CD4-positive, alpha-beta T cell treated with Interleukin-17A for 1 hour (primary cell): ENCODE measurements at places on chromosomes 3 and 15.

- DNase-seq = no peak
These were observed 4.6 kb upstream of the DENND4A start for GRCh38 chr15:65796610-65797078.

- no peak for DNase-seq
These were observed 599.4 kb downstream of the UNC13C start for GRCh38 chr15:54577476-54578250.

GRCh38 chr15:65789105-65789504 lies 3.0 kb downstream of the DENND4A start:
- DNase-seq = no peak

- no peak for DNase-seq
These were observed 151.7 kb downstream of the MCTP2 start for GRCh38 chr15:94383041-94383440.

DNA sequence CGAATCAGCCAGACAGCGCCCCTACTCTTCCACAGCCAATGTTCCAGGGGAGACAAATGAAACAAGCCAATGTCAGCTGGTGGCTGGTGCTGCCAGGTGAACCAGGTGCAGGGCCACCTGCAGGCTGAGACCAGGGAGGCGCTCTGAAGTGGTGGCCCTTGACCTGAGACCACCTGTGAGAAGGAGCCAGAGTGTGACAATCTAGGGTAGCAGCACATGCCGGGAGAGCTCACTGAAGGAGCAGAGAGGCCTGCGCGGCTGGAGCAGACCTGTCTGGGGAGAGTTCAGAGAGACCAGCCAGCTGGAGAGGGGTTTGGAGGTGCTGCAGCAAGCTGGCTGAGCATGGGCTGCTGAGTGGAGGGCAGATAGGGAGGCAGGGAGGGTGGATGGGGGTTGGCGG lies 693 bp upstream of the STAB1 start:
- no peak for DNase-seq
